Lower lobe of right lung (tissue), 2 donors: ENCODE measurements at places on chromosomes 6 and 20. TPM values are rescaled to one million over a fixed set of nuclear protein-coding genes. Genes with fewer than 3 reads are reported as not detected.
A peak's percentile ranks its signal among the peaks of the same experiment; 100 is the strongest.

- no peak overlapping the region for H3K27ac ChIP-seq
- no peak overlapping the region for H3K4me3 ChIP-seq
- H3K36me3 ChIP-seq: no peaks in the 10 kb centered on the region
- DNase-seq: no peak
- no peaks in the 10 kb centered on the region for H3K4me1 ChIP-seq
- H3K27me3 ChIP-seq: no peaks in the 10 kb centered on the region
Observed at GRCh38 chr20:21259346-21259745, 43.8 kb upstream of the XRN2 start.

DNA sequence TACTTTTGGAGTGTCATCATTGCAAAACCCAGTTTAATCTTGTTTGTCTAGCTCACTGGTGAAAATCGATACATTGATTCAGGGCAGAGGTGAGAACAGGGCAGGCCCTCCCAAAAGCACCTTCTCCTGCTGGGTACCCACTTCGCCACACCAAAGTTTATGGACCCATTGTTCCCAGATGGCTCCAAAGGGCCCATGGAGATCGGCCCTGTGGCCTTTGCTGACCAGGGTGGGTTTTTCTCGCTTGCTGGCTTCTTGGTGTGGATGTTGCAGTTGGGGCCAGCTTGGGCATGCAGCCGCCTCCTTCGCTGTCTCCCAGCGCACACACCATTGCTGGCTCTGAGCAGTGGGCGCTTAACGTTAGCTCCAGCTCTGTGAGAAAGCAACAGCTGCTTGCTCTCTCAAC, 178.1 kb upstream of the PDE10A start:
- DNase-seq: no peak
- H3K36me3 ChIP-seq: no peaks in the 10 kb centered on the region
- no peaks in the 10 kb centered on the region for H3K4me1 ChIP-seq
- no peak overlapping the region for H3K27ac ChIP-seq
- no peak overlapping the region for H3K4me3 ChIP-seq
- H3K27me3 ChIP-seq: peaks cover 2% of the 10 kb centered on the region

DNA sequence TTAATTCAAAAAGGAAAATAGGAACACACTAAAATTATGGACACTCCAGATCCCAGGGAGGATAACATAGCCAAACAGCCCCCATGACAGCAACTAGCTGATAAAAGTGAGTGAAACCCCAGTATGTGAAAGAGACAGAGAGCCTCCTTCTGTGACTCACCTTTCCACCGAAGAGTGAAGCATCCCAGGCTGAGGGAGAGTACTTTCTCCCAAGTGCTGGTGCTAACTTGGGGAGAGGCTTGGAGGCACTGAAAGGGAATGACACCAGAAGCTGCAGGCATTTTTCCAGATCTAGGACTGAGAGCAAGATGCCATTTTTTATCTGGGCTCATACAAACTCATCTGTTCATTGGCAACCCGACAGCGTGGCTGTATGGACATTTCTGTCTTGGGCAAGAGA, 339.8 kb downstream of the HTR1B start:
- no peak for DNase-seq
- no peaks in the 10 kb centered on the region for H3K27me3 ChIP-seq
- H3K27ac ChIP-seq: no peak overlapping the region

- no peak overlapping the region for H3K4me3 ChIP-seq
- no peak for DNase-seq
- H3K27ac ChIP-seq: peak overlapping the region; percentile 95
- no peaks in the 10 kb centered on the region for H3K27me3 ChIP-seq
Observed at GRCh38 chr20:53597030-53597482, 3.4 kb upstream of the ZNF217 start.

- H3K4me3 ChIP-seq: peak overlapping the region; percentile 42
- no peak for DNase-seq
- no peaks in the 10 kb centered on the region for H3K27me3 ChIP-seq
- peak overlapping the region; percentile 80 for H3K27ac ChIP-seq
Observed at GRCh38 chr20:44714102-44714700, 968 bp upstream of the CCN5 start.

DNA sequence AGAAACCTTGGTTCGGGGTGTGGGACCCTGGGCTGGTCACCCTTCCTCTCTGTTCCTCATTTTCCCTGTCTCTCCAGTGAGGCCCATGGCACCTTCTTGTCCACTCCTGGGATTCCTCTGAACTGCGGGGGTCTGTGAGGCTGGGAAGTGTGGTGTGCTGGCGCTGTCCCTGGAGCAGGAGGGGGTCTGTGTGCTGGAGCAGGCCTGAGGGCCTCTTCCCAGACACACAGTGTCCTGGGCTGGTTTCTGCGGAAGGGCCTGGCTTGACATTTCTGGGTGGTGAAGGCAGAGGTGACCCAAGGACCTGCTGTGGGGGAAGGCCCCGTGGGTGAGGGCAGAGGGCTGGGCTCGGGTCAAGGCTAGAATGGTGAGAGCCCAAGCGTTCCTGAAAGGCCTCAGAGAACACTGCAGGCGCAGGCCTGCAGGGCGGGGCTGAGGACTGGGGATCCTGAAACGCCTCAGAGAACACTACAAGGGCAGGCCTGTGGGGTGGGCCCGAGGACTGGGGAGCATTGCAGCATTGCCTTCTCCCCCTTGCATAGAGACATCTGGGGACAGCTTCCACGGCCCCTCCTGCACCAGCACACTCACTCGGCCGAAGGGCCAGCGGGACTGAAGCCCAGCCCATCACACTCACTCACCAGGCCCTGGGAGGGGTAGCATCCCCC, 10.6 kb upstream of the BAK1 start:
- H3K36me3 ChIP-seq: no peaks in the 10 kb centered on the region
- H3K4me3 ChIP-seq: no peak overlapping the region
- H3K27ac ChIP-seq: peak overlapping the region; percentile 80
- no peaks in the 10 kb centered on the region for H3K27me3 ChIP-seq
- DNase-seq: peak; percentile 79
- H3K4me1 ChIP-seq: peaks cover 47% of the 10 kb centered on the region

Gene PNLDC1
- 0.27 TPM for total RNA-seq

DNA sequence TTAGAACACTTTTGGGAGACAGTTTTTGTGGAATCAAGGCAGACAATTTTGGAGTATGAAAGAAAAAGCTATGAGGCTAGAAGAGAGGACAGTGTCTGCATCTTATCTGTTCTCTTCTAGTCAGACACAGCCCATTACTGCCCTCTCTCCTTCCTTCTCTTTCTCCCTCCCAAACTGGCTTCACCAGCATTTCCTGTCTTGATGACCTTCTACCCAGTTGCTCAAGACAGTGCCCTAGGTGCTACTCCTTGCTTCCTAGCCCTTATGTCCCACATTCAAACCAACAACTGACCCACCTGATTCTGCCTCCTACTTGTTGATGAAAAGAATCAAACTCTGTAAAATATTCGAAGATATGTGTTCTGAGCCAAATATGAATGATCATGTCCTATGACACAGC, 116.4 kb upstream of the RIPOR2 start:
- H3K4me1 ChIP-seq: peaks cover 45% of the 10 kb centered on the region
- no peaks in the 10 kb centered on the region for H3K27me3 ChIP-seq
- no peak overlapping the region for H3K27ac ChIP-seq
- H3K36me3 ChIP-seq: no peaks in the 10 kb centered on the region
- no peak for DNase-seq

GRCh38 chr6:72382602-72383529, 239.0 kb upstream of the KCNQ5 start:
- no peak overlapping the region for H3K4me3 ChIP-seq
- H3K36me3 ChIP-seq: no peaks in the 10 kb centered on the region
- no peaks in the 10 kb centered on the region for H3K27me3 ChIP-seq
- H3K27ac ChIP-seq: no peak overlapping the region

Gene TEAD3
- 17.0 TPM for total RNA-seq

GRCh38 chr6:155181498-155181897, 82.3 kb upstream of the CLDN20 start:
- H3K4me3 ChIP-seq: no peak overlapping the region
- H3K4me1 ChIP-seq: no peaks in the 10 kb centered on the region
- H3K27ac ChIP-seq: no peak overlapping the region
- no peaks in the 10 kb centered on the region for H3K36me3 ChIP-seq

DNA sequence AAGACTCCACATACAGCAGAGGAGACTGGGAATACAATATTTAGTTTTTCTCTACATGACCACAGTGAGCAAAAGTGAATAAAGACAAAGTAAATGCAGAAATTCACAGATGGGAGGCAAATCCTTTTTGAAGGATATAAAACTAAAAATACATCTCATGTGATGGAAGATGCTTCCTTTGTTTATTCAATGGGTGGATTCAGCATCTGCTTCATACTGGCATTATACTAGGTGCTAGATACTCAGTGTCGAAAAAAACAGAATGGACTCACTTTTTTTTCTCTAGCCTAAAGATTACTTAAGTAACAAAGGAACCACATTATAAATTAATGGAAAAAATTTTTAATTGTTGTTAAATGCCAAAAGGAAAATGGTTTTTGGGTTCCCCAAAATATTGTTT, 216.2 kb downstream of the TRDN start:
- no peaks in the 10 kb centered on the region for H3K27me3 ChIP-seq
- H3K27ac ChIP-seq: no peak overlapping the region
- no peak for DNase-seq
- no peak overlapping the region for H3K4me3 ChIP-seq
- H3K36me3 ChIP-seq: no peaks in the 10 kb centered on the region
- H3K4me1 ChIP-seq: no peaks in the 10 kb centered on the region

DNA sequence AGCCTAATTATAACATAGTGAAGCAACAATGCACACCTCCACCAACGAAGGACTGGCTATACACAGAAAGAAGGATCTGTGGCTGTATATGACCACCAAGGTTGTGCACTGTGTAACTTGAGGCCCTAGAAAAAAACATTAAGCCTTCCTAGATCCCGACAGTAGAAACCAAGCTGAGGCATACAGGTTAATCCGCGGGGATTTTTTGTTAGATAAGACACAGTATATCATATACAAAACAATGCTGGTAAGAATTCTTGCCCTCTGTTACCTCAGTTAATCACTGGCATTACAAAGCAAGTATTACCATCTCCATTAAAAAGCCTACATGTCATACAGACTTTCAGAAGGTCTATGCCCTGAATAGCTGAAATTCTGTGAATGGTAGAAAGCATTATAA, 228.8 kb downstream of the TBC1D32 start:
- DNase-seq: no peak
- H3K27me3 ChIP-seq: no peaks in the 10 kb centered on the region
- no peak overlapping the region for H3K27ac ChIP-seq
- no peaks in the 10 kb centered on the region for H3K4me1 ChIP-seq

GRCh38 chr20:16048876-16049275, 524.4 kb downstream of the KIF16B start:
- no peaks in the 10 kb centered on the region for H3K27me3 ChIP-seq
- H3K27ac ChIP-seq: no peak overlapping the region
- no peaks in the 10 kb centered on the region for H3K4me1 ChIP-seq

GRCh38 chr20:22836877-22837276, 198.2 kb upstream of the SSTR4 start:
- DNase-seq: no peak
- H3K27ac ChIP-seq: no peak overlapping the region
- no peaks in the 10 kb centered on the region for H3K27me3 ChIP-seq
- peaks cover 7% of the 10 kb centered on the region for H3K4me1 ChIP-seq
- no peak overlapping the region for H3K4me3 ChIP-seq

DNA sequence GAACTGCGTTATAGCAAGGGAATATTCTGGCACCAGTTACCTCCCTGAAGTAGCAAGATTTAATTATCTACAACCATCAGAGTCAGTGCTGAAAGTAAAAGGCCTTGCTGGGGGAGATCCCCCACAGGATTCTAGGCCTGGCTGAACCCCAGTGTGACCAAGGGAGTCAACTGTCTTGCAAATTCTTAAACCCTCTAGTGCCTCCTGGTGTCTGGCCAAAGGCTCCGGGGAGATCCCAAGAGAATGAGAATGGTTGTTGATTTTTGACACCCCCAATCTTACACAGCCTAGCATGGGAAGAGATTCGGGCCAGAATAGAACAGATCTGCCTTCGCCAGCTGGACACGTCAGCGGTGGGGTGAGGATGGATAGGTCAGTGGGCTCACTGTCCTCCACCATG, 179.4 kb downstream of the ERMARD start:
- H3K4me3 ChIP-seq: no peak overlapping the region
- DNase-seq: no peak
- no peak overlapping the region for H3K27ac ChIP-seq
- H3K4me1 ChIP-seq: peaks cover 7% of the 10 kb centered on the region
- no peaks in the 10 kb centered on the region for H3K36me3 ChIP-seq

DNA sequence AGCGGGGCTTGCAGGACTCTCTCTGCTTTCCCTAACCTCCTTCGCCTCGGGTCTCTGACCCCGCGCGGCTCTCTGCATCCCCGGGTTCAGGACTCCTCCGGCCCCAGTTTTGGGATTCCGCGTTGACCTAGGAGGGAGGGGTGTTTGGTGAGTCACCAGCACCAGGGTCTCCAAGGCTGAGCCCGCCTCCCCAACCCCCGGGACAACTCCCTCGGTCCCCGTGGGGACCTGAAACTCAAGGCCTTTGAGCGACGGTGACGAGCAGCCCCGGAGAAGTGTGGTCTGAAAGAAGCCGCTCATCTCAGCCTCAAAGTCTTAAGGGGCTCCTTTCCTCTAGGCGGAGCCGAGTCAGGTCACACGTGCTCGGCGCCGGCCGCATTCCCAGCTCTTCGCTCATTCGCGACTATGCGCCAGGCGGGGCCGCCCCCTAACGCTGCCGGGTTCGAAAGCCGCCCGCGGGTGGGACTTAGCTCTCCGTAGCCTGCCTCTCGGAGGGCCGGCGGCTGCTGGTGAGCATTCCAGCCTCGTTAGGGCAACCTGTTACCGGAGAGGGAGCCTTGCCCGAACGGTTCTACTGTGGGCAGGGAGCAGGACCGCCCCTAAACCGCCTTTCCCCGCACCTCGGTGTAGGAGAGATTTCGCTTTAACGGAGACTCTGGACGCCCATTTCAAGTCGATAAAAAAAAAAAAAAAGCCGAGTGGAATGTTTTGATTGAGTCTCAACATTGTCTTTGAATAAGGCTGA, 3.0 kb upstream of the PRDM13 start:
- peak overlapping the region; percentile 43 for H3K4me3 ChIP-seq
- peak; percentile 48 for DNase-seq
- peaks cover 99% of the 10 kb centered on the region for H3K27me3 ChIP-seq
- peaks cover 25% of the 10 kb centered on the region for H3K4me1 ChIP-seq
- H3K36me3 ChIP-seq: no peaks in the 10 kb centered on the region

- no peaks in the 10 kb centered on the region for H3K27me3 ChIP-seq
- no peak overlapping the region for H3K4me3 ChIP-seq
- H3K27ac ChIP-seq: no peak overlapping the region
- DNase-seq: no peak
- H3K36me3 ChIP-seq: peaks cover 32% of the 10 kb centered on the region
- H3K4me1 ChIP-seq: no peaks in the 10 kb centered on the region
Observed at GRCh38 chr20:52172392-52173047, 19.1 kb downstream of the ZFP64 start.

Gene CAGE1
- total RNA-seq: not detected

- no peak overlapping the region for H3K27ac ChIP-seq
- H3K4me1 ChIP-seq: no peaks in the 10 kb centered on the region
- no peak for DNase-seq
- no peaks in the 10 kb centered on the region for H3K27me3 ChIP-seq
- H3K36me3 ChIP-seq: no peaks in the 10 kb centered on the region
- H3K4me3 ChIP-seq: no peak overlapping the region
Observed at GRCh38 chr6:2396846-2397630, 151.6 kb upstream of the GMDS start.
